ENCODE measurements at places on chromosomes 1 and 21.

- DNase-seq: no peak
These were observed 30.8 kb upstream of the UHMK1 start for GRCh38 chr1:162466797-162467196.

GRCh38 chr1:26750428-26750827, 37.3 kb upstream of the PIGV start:
- DNase-seq: no peak

GRCh38 chr1:206059355-206059915, 6.5 kb downstream of the RHEX start:
- no peak for DNase-seq

GRCh38 chr1:242002072-242002471, 3.2 kb upstream of the MAP1LC3C start:
- no peak for DNase-seq
